ENCODE measurements at places on chromosomes 2 and 18.

GRCh38 chr2:140596447-140596846 is 1534.4 kb downstream of the LRP1B start:
- no peak for DNase-seq

DNA sequence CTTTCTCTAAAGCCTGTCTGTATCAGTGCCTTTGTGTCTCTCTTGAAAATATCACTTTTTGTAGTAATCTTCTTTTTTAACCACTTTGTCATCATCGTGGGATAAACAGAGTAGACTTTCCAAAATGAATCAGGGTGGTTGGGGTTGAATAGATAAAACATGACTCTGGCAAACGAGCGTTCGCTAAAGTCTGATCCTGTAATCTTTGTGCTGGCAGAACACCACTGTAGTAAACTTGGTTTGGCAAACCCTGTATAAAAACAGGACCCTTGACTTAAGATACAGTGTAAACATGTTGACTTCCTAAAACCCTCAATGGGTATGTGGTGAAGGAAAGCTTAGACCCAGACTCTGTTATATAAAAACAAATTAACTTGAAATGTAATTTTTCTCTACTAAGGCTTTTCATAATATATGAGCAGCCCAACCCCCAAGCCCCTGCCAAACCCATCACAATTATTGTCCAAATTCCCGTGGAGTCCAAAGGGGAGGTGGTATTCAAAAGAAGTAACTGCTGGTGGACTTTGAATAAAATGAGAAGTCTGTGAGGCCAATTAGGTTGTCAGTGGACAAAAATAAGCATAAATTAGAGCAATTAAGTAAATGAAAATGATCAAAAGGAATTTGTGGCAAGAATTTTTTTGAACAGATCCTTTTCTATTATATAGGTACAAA is 52.2 kb downstream of the COLEC12 start:
- DNase-seq = no peak

DNA sequence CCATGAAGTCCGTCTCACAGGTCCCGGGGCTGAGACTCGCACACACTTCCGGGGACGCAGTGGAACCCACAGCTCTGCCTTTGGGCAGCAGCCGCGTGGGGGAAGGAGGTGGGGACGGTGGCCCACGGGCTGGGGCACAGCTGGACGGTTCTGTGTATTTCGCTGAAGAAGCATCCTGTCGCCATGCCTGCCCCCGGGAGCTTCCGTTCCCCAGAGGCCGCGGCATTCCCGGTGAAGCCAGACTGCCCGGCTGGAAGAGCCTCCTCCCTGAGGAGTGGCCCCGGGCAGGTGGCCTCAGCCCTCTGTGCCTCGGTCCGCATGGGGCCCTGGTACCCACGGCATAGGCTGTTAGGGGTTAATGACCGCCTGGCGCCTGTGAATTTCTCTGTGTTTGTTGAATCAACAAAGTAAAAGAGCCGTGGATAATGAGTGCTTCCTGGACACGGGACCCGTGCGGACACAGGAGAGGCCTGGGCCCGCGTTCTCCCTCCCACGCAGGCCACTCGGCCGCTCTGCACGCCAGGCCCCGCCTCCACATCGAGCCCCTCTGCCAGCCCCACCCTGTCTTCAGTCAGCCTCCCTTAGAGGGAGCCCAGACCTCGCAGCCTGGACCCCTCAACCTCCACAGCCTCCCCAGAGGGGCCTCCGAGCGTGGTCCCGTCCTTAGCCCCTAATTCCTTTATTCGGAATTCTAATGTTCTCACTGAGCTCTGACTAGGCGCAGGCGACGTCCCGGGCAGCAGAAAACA is 51.0 kb downstream of the KCNG2 start:
- no peak for DNase-seq

DNA sequence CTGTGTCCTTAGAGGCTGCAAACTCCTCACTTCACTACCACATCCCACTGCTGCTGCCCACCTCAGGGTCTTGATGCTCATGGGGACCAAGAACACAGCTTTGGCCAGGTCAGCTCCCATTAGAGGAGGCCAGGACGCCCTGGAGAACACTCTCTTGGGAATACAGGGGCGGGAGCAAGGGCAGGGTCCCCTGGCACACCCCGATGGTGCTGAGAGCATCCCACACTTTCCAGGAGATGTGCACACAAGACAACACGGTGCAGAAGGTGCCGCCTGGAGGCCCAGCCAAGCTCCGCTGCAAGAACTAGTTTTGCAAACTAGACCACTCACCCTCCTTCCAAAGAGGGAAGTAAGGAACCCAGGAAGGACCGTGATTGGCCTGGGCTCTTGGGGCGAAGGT is 304.4 kb upstream of the SALL3 start:
- no peak for DNase-seq

GRCh38 chr2:75594596-75594995 is 33.9 kb upstream of the EVA1A start:
- no peak for DNase-seq

DNA sequence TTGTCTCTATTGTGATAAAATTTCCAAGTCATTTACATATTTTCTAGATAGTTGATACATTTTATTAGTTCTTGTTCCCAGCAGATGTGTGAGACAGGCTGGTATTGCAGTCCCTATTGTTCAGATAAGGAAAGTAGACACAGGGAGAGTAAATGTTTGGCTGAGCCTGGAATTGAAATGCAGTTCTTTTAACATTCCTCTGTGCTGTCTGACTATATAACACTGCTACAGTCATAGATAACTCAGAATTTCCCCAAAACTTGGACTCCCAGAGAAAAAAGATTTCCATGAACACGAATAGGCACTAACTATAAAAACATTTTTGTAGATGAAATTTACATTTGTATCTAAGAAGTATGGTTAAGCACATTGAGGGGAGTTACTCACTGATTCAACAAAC is 71.4 kb downstream of the PLCL1 start:
- no peak for DNase-seq

DNA sequence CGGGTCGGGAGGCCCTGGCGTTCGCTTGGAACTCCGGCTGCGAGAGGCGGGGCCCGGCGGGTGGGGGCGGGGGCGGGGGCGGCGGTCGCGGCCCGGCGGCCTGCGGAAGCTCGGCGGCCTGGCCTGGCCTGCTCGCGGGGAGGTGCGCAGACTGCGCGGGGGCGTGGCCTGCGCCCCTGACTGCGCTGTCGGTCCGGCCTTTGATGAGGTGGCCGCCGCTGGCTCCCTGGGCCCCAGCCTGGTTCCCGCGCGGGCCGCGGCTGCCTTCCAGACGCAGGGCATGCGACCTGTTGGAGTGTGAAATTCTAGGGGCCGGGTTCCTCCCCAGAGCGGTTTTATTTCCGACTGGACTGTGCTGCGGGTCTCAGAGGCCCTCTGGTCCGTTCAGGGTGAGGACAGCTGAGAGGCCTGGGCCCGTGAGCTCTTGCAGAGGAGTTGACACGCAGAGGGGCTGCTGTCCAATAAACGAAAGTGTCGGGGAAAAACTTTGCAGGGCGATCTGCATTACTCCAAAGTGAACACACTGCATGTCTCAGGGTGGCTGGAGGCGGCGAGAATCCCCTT is 629 bp downstream of the NRBP1 start:
- peak; percentile 44 for DNase-seq

GRCh38 chr2:172473167-172473566 is 45.8 kb downstream of the ITGA6 start:
- no peak for DNase-seq

DNA sequence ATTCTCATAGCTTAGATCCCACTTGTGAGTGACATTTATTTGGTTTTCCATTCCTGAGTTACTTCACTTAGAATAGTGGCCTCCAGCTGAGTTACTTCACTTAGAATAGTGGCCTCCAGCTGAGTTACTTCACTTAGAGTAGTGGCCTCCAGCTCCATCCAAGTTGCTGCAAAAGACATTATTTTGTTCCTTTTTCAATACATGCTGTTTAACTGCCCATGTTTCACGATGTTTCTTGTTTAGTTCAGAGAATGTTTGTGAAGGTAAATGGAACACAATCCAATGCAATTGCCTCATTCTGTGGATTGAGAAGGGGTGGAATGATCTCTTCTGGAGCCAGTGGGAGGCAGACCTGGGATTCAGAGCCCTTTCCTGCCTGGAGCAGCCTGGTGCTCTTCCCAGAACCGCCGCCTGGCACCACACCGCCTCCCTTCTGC is 273.5 kb upstream of the ATP5MC3 start:
- no peak for DNase-seq

DNA sequence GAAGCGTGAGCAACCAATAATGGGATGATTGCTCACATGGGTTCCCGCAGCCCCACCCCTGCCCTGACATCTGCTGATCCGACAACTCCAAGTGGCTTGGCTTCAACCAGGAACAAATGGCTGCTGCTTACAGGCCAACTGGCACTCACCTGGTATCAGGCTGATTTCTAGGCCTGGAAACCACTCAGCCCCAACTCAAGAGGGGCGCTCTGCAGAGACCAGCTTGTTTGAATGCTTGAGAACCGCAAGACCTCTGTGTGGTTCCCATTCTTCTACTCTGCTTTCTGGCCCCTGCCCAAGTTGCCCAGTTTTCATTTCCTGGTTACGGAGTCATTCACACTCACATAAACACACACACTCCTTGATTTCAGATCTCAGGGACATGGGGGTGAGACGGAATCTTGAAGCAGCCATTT is 52.0 kb downstream of the TNP1 start:
- DNase-seq = no peak

GRCh38 chr2:196328088-196328680 is 156.8 kb upstream of the STK17B start:
- no peak for DNase-seq

DNA sequence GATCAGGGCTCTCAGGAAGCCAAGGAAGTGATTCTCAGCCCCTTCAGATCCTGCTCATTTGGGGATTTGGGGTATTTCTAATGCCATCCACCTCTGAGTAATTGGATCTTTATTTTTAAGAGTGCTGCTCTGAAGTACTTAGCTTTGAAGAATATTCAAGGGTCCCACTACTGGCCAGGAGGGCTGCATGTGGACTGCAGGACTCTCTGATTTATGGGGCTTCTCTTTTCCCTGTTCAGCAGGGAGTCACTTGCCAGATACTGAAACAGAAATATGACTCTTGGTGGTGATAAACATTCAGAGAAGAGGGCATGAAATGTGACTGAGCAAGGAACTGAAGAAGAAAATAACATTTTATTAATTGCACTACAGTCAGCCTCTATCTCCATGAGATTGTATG is 138.5 kb downstream of the MTX2 start:
- DNase-seq = no peak

GRCh38 chr2:49069829-49070228 is 84.5 kb downstream of the FSHR start:
- DNase-seq = no peak

- DNase-seq = no peak
Observed at GRCh38 chr2:240143276-240143675, 2.8 kb upstream of the OTOS start.

- no peak for DNase-seq
Observed at GRCh38 chr2:29946505-29946904, 25.1 kb upstream of the ALK start.

- no peak for DNase-seq
Observed at GRCh38 chr18:26335571-26336487, 109.6 kb downstream of the TAF4B start.

GRCh38 chr2:9231291-9232165 is 24.9 kb downstream of the ASAP2 start:
- DNase-seq = no peak

GRCh38 chr2:65662654-65663432 is 230.4 kb upstream of the SPRED2 start:
- DNase-seq = no peak
